ENCODE measurements at places on chromosomes 4 and X.

- no peak for DNase-seq
These were observed 518 bp downstream of the PRDM8 start for GRCh38 chr4:80197601-80198440.

DNA sequence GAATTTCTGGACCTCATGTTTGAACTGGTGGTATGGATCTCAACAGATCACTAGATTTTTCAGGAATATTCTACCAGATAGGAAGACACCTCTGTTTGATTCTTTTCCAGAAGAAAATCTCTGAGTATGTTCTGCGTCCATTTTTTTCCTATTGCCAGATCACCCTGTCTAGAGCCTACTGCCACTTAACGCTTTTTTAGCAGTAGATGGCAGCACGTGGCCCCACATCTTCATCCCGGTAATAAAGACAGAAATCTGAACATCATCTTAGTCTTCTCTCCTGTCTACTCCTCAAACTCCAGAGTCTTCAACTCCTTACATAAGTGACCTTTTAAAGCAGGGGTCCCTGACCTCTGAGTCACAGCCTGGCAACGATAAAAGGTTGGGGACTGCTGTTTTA, 184.7 kb downstream of the TMA16 start:
- no peak for DNase-seq

DNA sequence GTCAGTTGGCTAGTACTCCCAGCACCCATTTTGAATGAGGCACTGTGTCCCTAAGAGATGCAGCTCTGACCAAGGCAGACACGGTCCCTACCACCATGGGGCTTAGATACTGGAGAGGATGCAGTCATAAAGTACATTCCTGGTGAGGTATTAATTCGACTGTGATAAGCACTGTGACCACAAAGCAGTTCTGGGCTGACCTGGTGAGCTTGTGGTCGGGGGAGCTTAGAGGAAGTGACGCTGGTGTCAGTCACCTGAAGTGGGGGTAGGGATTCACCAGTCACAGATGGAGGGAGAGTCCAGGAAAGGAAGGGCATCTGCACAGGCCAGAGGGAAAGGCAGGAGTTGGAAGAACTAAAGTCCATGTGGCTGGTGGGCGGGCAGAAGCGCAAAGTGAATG, 15.8 kb upstream of the CLTRN start:
- DNase-seq: no peak

DNA sequence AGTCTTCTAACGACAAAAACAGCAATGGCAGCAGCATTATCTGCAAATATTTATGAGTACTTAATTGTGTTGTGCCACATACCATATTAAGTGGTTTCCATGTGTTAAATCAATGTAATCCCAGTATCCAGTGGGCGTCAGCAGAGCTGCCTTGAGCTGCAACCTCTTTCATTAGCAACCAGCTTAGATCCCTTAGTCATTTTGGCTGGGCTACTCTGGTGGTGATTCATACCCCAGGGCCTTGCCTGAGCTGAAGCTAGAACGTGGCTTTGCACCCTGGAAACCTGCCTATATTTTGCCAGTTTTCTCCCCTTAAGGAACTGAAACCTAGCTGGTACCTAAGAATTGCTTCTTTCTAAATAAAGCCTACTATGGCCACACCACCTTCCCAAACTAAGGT, 474.3 kb upstream of the FTHL17 start:
- no peak for DNase-seq

- DNase-seq: no peak
These were observed 385.2 kb downstream of the BMPR1B start for GRCh38 chr4:95142932-95143331.

DNA sequence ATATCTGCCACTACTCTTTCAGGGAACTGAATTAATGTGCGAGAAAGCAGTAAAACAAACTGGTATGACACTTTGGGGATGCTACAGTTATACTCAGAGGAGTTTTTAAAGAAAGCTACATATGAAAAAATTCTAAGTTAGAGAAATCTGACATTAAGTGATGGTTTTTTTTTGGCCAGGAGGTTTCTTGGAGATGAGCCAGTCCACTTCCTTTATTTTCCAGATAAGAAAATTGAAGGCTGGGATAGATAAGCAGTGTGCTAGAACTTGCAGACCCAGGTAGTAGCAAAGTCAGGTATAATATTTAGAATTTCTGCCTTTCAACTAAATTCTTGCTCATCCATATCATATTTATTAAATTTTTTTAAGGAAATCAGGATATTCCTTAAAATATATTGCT, 106.8 kb downstream of the FAT4 start:
- DNase-seq: no peak

GRCh38 chr4:81227138-81227537, 12.1 kb upstream of the PRKG2 start:
- no peak for DNase-seq

DNA sequence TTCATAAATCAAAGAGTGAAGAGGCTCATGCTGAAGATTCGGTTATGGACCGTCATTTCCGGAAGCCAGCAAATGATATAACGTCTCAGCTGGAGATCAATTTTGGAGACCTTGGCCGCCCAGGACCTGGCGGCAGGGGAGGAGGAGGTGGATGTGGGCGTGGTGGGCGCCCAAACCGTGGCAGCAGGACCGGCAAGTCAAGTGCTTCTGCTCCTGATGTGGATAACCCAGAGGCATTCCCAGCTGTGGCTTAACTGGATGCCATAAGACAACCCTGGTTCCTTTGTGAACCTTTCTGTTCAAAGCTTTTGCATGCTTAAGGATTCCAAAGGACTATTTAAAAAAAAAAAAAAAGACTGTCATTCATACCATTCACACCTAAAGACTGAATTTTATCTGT, 44.0 kb upstream of the EFNB1 start:
- no peak for DNase-seq

DNA sequence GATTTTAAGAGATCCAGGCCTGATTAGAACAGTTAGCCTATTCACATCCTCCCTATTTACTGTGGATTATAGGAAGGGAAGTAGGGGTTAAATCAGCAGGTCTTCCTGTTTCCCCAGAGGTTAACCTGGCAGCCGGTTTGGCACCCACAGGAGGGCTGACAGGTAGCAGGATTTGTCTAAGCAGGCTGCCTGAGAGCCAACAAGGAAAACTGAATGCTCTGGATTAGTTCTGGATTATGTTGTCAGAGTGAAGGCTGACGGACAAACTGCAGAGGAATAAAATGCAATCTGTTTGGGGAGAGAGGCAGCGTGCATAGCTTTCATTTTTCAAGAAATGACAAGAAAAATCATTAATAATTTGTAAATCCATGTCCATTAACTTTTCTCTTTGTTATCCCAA, 397.1 kb upstream of the FAM241A start:
- no peak for DNase-seq

- DNase-seq: no peak
These were observed 473.4 kb downstream of the PCDH7 start for GRCh38 chr4:31193521-31193920.

DNA sequence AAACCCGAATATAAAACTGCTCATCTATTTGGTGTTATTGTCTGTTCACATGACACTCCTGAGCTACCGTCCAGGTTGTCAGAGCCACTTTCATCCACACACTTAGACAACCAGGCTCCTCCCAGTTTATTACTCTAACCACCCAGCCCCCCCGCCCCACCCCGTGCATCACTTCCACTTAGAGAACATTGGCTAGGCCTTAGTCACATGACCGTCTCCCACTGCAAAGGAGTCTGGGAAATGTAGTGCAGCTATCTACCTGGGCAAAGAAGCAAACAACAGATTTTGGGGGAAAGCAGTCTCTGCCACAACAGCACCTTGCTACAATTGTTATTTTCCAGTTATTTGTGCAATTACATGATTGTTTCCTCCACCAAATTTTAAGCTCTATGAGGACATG, 57.6 kb upstream of the RBPJ start:
- DNase-seq: peak; percentile 64

- DNase-seq: no peak
These were observed 53.0 kb upstream of the PROM1 start for GRCh38 chr4:16136827-16137226.

GRCh38 chr4:108010167-108010566, 20.5 kb downstream of the HADH start:
- DNase-seq: no peak

GRCh38 chr4:57494821-57495220, 384.6 kb upstream of the IGFBP7 start:
- DNase-seq: no peak

DNA sequence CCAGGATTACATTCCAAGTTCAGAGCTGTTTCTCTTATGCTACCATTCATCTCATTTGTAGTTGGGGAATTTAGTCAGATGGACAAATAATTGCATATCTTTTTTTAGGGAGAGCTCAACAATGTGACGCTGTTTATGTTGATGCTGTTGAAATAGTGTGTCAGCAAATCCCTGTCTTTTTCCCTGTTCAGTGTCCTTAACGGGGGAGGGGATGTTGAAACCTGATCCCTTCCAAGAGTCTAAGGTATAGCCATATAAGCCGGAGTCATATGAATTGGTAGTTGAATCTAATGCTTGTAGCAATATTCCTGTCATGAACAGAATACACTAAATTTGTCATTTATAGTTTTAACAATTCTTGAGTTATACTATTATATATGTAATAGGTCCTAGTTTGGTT, 293.5 kb upstream of the FAT1 start:
- DNase-seq: no peak

- DNase-seq: no peak
These were observed 133.7 kb upstream of the CXCL13 start for GRCh38 chr4:77471821-77472495.

DNA sequence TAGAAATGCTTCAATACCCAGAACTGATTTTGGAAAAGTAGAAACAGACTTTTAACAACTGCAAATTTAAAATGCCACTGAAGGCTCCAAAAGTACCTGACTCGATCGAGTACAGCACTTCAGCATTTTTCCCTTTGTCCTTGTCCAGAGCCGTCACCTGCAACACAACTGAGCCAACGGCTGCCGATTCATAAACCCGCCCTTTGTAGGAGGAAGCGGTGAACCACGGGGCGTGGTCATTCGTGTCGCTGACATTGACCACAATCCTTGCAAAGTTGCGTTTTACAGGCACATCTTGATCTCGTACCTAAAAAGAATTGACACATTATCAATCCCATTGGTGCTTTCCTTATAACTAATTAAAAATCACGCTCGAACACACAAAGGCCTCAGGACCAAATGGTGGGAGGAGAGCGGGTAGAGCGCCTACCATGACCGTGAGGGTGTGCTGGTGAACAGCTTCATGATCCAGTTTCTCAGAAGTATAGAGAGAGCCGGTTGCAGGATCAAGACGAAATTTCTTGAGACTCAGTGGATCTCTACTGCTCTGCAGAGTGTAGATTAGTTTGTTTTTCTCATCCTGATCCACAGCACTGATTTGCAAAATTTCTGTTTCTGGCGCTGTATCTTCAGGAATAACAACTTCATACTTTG, 72.8 kb upstream of the MTNR1A start:
- no peak for DNase-seq

DNA sequence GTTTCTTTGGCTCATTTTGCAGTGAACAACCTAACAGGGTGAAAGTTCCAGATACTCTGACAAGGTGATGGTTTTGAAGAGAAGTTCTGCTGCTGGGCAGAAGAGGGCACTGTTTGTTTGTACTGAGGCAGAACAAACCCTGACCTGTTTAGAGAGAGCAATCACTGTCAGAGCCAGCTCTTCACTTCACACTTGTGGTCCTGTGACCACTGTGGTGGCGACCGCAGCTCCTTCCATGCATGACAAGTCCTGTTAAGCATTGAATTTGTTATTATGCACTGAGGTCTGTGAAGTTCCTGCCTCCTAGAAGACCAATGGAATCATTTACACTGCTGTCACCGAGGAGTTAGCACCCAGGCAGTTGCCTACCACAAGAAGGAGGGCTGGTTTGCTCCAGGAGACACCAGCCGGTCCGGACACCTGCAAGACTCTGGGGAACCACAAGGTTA, 86.6 kb downstream of the ZNF330 start:
- DNase-seq: peak; percentile 37

DNA sequence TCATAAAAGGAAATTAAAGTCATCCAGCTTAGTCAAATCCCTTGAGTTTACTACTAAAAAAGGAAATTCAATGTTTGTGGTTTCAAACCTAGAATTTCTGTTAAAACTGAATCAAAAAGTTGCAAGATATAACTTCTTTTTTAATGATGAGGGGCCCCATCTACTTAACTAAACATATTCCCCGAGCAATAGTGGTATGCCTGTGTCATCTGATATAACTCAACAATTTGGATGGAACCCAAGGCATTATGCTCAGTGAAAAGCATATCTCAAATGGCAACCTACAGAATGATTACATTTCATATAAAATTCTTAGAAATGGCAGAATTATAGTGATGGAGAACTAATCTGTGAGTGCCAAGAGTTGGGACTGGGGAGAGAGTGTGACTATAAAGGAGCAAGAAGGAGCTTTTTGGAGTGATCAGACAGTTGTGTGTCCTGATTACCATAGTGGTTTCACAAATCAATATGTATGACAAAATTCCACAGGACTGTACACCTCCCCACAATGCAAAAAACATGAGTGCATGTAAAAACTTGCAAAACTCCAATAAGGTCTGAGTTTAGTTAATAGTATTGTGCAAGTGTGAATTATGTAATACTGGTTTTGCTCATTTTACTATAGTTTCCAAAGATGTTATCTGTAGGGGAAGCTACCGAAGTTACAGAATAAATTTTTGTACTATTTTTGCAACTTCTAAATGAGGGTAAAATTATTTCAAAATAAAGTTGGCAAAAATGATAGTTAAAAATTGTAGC, 323.2 kb downstream of the ARHGAP24 start:
- no peak for DNase-seq

GRCh38 chr4:132557660-132558059, 591.4 kb upstream of the PCDH10 start:
- DNase-seq: no peak

- DNase-seq: no peak
These were observed 17.0 kb downstream of the GSTCD start for GRCh38 chr4:105725623-105726022.

DNA sequence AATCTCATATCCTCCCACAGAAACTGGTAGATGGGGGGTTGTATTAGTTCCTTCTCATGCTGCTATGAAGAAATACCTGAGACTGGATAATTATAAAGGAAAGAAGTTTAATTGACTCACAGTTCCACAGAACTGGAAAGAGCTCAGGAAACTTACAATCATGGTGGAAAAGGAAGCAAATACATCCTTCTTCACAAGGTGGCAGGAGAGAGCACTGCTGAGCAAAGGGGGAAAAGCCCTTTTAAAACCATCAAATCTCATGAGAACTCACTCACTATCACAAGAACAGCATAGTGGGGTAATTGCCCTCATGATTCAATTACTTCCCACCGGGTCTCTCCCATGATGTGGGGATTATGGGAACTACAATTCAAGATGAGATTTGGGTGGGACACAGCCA, 250.5 kb upstream of the GPRIN3 start:
- no peak for DNase-seq

GRCh38 chrX:39431893-39432292, 630.6 kb downstream of the MID1IP1 start:
- no peak for DNase-seq

GRCh38 chrX:19852014-19853005, 35.1 kb downstream of the SH3KBP1 start:
- no peak for DNase-seq
